Left colon (tissue), 2 donors: ENCODE measurements at places on chromosomes 1 and 21. TPM values are rescaled to one million over a fixed set of nuclear protein-coding genes. Genes with fewer than 3 reads are reported as not detected.

- DNase-seq, result no peak
Observed at GRCh38 chr1:236952246-236953003, 51.8 kb downstream of the MT1HL1 start.

DNA sequence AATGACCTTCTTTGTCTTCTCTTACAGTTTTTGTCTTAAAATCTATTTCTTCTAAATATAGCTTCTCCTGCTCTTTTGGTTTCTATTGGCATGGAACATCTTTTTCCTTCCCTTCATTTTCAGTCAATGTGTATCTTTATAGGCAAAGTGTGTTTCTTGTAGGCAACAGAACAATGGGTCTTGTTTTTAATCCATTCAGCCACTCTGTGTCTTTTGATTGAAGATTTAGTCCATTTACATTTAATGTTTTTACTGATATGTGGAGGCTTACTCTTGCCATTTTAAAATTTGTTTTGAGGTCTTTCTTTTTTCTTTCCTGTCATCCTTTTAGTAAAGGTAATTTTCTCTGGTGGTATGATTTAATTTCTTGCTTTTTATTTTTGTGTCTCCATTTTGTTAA lies 271.2 kb upstream of the ZP4 start:
- DNase-seq, result no peak

- no peak for DNase-seq
Observed at GRCh38 chr1:38784452-38785284, 74.9 kb downstream of the RRAGC start.

GRCh38 chr1:78843546-78843945 lies 163.0 kb downstream of the ADGRL4 start:
- DNase-seq, result no peak

GRCh38 chr1:15156807-15157380 lies 3.3 kb downstream of the TMEM51 start:
- DNase-seq, result no peak

- no peak for DNase-seq
Observed at GRCh38 chr1:17599291-17599953, 59.9 kb downstream of the ARHGEF10L start.

DNA sequence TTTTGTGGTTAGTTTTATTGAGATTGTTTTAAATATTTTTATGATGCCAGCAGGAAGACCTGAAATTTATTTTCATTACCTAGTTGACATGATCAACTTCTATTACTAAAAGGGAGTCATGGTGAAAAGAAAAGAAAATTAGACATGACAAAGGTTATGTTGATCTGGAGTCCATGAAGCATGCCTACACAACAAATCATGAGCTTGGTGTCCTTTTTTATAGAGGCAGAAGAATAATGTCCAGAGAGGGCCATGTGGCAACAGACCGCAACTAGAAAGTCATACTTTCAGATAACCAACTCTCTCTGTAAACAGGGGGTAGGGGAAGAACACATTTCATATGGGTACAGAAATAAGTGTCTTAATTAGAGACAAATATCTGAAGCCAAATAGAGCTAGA lies 175.5 kb upstream of the HOOK1 start:
- no peak for DNase-seq

- no peak for DNase-seq
Observed at GRCh38 chr1:227035316-227035715, 95.2 kb downstream of the COQ8A start.

DNA sequence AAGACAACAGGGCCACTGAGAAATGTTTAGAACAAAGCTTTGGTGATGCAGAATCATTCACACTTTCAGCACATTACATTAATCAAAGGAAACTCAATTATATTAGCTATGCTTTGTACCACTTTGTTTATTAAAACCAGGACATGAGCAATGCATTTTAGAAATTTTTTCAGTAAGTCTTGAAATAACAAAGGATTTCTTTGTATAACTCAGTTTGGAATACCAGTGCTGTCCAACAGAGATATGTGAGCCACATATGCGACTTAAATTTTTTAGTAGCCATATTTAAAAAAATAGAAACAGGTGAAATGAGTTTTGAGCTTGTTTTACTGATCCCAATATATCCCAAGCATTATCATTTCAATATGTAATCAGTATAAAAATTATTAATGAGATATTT lies 18.8 kb upstream of the F3 start:
- no peak for DNase-seq

DNA sequence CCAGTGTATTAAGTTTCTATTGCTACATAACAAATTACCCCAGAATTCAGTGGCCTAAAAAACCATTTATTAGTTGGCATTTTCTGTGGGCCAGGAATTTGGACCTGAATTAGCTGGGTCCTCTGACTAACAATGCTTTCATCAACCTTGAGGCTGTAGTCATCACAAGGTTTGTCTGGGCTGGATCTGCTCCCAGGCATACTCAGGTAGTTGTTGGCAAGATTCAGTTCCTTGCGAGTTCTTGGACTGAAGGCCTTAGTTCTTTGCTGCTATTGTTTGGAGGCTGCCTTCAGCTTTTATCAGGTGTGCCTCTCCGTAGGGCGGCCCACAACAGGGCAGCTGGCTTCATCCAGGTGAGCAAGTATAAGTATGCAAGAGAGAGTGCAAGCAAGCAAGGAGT lies 31.4 kb upstream of the DEPDC1 start:
- DNase-seq, result no peak

DNA sequence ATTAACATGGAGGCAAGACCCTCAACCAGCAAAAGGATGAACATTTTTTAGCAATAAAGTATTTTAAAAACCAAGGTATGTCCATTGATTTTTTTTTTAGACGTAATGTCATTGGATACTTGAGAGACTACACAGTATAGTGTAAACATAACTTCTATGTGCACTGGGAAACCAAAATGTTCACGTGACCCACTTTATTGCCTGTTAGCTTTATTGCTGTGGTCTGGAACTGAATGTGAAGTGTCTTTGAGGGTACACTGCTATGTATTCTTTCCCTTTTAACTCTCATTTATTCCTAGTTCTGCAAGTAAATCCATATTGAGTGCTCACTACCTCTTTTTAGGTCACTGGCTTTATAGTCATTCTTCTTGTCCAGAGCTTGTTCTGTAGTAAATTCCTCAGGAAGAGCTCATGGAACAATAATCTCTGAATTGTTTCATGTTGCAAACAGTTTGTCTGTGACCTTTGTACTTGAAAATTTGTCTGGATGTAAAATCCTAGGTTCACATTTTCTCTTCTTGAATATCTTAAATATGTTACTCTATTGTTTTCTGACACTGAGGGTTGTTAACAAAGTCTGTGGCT lies 20.6 kb downstream of the ABCD3 start:
- DNase-seq, result no peak

DNA sequence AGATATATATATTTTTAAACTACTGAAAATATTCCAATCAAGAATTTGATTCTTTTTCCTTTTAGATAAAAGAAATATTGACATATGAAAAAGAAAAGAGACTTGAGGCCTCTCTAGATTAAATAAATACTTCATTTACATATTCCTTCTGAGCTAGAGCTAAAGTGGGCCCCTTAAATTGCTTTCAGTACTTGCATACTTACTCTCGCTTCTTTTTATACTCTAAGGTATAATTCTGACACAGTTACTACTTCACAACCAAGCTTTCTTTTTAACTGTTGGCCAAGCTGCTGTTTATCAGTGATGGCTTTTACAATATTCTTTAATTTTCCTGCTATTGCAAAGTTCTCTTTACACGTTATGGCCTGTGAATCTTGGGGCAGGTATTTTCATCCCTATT lies 24.6 kb downstream of the EXTL2 start:
- no peak for DNase-seq

- no peak for DNase-seq
Observed at GRCh38 chr1:22252251-22252650, 109.4 kb upstream of the WNT4 start.

DNA sequence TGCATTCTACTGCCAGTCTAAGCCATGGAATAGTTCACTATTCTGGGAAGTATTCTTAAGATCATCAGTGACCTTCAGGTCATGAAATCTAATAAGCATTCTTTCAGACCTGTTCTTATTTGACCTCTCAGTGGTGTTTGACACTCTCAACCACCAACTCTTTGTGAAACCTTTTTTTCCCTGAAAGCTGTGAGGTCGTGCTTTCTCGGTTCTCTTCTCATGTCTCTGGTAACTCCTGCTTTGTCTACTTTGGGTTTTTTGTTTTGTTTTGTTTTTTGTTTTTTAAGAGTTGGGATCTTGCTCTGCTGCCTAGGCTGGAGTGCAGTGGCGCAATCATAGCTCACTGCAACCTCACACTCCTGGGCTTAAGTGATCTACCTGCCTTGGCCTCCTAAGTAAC lies 56.3 kb downstream of the POU2F1 start:
- no peak for DNase-seq

GRCh38 chr1:116989835-116990234 lies 11.7 kb upstream of the CD101 start:
- no peak for DNase-seq

- DNase-seq, result no peak
Observed at GRCh38 chr1:182166750-182167149, 105.2 kb upstream of the ZNF648 start.

DNA sequence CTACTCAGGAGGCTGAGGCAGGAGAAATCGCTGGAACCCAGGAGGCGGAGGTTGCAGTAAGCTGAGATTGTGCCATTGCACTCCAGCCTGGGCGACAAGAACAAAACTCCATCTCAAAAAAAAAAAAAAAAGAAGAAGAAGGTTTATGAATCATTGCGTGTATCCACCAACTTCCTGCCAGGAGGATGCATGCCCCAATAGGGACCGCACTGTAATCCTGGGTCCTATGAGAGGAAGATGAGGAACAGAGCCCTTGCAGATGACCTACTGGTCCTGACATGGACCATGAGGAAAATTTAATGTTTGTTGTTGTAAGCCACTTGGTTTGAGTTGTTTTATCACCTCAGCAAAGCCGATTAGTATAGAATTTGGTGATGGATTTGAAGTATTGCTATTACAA lies 56.7 kb downstream of the PTGS2 start:
- no peak for DNase-seq

- no peak for DNase-seq
Observed at GRCh38 chr1:111285879-111286278, 4.8 kb upstream of the CHIA start.

- DNase-seq, result no peak
Observed at GRCh38 chr1:222653178-222653827, 35.4 kb downstream of the MIA3 start.

GRCh38 chr1:109243860-109244552 lies 5.3 kb upstream of the CELSR2 start:
- no peak for DNase-seq

- DNase-seq, result no peak
Observed at GRCh38 chr1:235078480-235079381, 49.9 kb downstream of the TOMM20 start.

GRCh38 chr1:32232558-32233304 lies 10.5 kb downstream of the EIF3I start:
- no peak for DNase-seq

DNA sequence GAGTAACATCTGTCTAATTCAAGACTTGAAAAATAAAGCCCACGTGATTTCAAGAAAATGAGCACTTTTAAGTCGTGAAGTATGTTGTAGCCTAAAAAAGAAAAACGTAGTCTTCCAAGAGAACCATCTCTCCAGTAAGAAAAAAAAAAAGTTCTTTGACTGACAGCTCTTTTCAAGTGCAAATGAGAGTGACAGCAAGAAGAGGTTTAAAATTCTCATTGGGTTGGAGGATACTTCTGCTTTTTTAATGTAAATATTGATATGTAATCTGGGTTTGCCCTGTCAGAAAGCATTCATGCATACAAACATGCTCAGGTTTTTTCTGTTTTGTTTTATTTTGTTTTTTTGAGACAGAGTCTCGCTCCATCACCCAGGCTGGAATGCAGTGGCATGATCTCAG lies 32.3 kb upstream of the PRDM2 start:
- no peak for DNase-seq

DNA sequence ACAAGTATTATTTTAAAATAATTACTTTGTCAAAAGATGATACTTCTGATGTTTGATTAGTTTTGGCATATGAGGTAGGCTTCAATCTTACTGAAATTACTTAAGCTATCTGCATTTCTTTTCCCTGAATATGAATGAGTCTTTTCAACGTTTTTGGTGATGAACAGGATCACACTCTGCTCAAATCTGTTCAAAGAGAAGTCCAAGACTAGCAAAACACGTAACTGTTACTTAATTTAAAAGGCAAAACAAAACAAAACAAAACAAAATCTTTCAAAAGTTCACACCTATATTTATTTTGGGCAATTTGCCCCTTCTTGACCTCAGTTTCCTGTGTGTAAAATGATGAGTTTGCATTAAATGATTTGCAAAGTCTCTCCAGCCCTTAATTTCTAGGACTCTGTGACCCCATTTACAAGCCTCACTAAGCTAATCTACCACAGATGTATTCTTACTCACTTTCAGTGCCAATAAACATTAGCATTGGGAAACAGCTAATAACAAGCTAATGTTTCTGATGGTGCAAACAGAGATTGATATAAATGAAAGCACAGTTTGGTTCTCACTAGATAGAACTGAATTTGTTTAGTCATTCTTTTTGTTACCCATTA lies 865.4 kb downstream of the LTN1 start:
- no peak for DNase-seq

- no peak for DNase-seq
Observed at GRCh38 chr1:1402072-1402900, 3.2 kb upstream of the CCNL2 start.

GRCh38 chr1:207933205-207933800 lies 22.4 kb upstream of the CD34 start:
- DNase-seq, result no peak

- DNase-seq, result no peak
Observed at GRCh38 chr1:67896826-67897225, 63.6 kb upstream of the GNG12 start.

DYRK3 gene
- 1.2 TPM for total RNA-seq

MMP23B gene
- 7.2 TPM for total RNA-seq

BGLAP gene
- 1.2 TPM for total RNA-seq

RNU1-3 gene
- 5,589 TPM for total RNA-seq

ANXA9 gene
- not detected for total RNA-seq

C1QC gene
- 147 TPM for total RNA-seq

KCNN3 gene
- 0.73 TPM for total RNA-seq

SLAMF1 gene
- total RNA-seq, result 0.92 TPM

ZNF695 gene
- total RNA-seq, result 1.7 TPM

LIN9 gene
- 2.7 TPM for total RNA-seq

GBP5 gene
- 2.7 TPM for total RNA-seq
